ENCODE measurements at places on chromosomes 6 and 20.

DNA sequence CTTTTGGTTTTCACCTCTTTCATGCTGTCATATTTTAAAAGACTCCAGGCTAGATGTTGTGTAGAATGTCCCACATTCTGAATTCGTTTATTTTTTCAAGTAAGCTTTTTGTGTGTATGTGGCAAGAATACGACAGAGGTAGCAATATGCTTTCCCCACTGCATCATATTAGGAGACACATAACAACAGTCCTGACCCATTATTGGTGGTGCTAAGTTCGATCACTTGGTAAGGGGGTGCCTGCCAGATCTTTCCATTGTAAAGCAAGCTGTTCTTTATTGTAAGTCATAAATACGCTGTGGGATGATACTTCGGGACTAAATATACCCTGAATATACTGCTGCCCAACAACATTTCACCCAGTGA is 588 bp upstream of the NCOA3 start:
- DNase-seq = no peak

DNA sequence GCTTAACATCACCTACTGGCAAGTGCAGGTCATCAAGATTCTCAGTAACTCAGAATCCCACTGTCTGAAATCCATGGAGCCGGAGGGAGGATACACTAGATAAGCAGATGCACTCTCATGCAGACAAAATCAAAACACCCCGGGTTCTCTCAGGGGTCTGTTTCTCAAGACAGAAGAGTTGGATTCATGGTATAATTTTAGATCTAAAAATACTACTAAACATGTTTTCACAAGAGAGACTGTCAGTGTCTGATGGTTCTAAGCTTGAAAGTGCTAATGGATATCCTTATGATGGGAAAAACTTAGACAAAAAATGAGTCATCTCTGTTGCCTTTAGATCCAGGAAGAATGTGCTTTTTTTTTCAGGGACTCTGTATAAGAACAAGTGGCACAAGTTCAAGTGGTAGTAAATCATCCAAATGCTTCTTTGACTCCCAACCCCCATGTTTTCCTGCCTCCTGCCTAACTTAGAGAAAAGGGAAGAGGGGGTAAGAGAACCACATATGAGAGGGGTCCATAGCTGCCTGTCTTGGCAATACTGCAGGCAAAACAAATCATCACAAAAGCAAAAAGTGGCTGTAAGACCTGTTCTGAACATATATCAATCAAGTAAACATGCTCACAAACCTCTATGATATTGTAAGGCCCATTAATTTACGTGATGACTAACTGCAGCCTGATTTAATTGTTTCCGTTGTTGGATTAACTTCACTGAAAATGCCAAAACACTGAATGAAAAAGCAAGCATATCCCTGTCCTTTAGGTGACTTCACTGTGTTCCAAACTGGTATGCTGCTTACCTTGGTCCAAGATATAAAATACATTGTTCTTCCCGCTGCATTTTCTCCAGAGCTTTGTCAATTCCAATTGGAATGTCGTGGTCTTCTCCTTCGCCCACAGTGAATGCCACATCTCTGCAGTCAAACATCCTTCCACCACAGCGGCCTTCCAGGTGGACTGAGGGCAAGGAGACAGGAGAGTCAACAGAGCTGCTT is 84.0 kb upstream of the TULP1 start:
- no peak for DNase-seq

- DNase-seq = no peak
Observed at GRCh38 chr6:166402582-166403277, 20.0 kb upstream of the MPC1 start.

GRCh38 chr6:109491207-109491938 is 8.4 kb upstream of the ZBTB24 start:
- no peak for DNase-seq

DNA sequence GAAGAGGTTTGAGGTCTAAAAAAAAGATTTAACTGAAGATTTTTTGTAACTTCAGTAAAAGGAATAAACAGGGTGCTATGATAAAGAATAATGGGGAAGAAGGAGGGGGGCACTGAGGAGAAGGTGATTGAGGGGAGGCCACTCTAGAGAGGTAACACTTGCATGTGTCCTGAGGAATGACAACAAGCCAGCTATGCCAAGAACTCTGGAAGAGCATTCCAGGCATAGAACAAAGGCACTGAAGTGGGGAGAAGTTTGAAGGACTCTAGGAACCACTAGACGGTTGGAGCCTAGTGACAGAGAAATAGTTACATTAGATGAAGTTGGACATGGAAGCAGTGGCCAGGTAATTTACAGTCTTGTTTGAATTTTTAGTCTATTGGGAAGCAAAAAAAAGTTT is 10.8 kb upstream of the SF3B5 start:
- DNase-seq = no peak

DNA sequence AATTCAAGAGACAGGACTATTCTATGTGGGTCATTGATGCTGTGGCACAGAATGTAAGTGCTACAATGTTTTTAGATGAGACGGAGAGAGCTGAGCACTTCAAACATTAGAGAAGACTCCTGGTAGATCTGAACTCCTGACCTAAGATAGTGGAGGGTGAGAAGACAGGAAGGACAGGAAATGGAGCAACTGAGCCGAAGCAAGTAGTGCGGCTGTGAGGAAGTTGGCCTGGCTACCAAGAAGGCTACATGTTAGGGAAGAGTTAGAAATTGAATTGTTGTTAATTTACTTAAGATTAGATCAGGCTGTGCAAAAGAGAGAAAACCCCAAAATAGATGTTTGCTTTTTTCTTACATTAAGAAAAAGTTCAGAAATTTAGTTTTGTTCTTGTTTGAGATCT is 14.4 kb upstream of the MLIP start:
- DNase-seq = no peak

DNA sequence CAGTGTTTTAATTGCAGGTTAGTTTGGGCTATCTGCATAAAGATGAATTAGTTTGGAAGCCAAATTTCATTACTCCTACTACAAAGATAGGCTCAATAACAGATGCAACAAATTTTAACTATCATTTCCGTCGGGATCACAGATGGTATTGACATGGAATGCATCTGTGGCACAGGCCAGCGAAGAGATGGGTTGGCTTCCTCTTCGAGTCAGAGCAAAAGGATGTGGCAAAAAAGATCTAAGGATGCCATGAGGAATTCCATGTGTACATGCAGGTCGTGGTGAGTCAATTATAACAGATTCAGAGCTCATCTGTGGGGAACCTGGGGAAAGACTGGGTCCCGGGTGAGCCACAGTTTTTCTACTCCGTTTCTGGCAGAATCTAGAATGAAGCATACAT is 83.0 kb upstream of the CITED2 start:
- no peak for DNase-seq

- DNase-seq = no peak
Observed at GRCh38 chr20:7939663-7940062, 595 bp downstream of the HAO1 start.

DNA sequence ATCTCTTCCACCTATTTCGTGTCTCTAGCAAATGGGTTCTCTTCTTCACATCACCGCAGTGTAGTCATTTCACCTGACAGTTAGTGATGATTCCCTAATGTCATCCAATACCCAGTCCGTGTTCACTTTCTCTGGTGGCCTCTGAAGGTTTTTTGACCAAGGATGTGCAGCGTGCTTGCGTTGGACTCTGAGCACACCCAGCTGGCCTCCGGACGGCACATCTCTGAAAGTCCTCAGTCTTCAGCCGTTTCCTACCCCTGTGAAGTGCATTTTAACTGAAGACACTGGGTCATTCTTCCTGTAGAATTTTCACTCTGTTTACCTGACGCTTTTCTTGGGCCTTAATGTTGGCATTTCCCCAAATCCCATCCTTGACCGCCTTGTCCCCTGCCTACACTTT is 98.7 kb downstream of the ERMARD start:
- no peak for DNase-seq

Data from NCI-H1105 (cell line).